ENCODE measurements at places on chromosomes 7 and 10.
A peak's percentile ranks its signal among the peaks of the same experiment; 100 is the strongest.

- no peak for DNase-seq
Observed at GRCh38 chr10:1372212-1372611, 316.0 kb downstream of the WDR37 start.

GRCh38 chr10:70652761-70653657, 19.3 kb upstream of the ADAMTS14 start:
- DNase-seq = no peak

GRCh38 chr10:106711313-106711906, 453.1 kb downstream of the SORCS1 start:
- DNase-seq = no peak

GRCh38 chr10:92530421-92530820, 43.5 kb downstream of the IDE start:
- DNase-seq = no peak

- DNase-seq = no peak
Observed at GRCh38 chr10:31215052-31215451, 104.0 kb upstream of the ZEB1 start.

GRCh38 chr7:91771921-91772815, 108.3 kb downstream of the MTERF1 start:
- no peak for DNase-seq

DNA sequence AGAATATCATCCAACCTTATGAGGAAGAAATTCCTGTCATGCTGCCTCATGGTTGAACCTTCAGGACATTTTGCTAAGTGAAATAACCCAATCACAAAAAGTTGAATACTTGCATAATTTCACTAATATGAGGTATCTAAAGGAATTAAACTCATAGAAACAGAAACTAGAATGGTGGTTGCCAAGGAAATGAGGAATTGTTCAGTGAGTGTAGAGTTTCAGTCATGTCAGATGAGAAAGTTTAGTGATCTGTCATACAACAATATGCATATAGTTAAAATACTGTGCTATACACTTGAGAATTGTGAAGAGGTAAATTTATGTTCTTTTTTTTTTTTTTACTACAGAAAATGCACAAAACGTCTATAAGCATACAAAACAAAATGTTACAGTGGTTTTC, 60.7 kb downstream of the R3HCC1L start:
- DNase-seq = no peak

GRCh38 chr7:3641582-3641981, 340.5 kb downstream of the SDK1 start:
- DNase-seq = no peak

- DNase-seq = no peak
Observed at GRCh38 chr7:73364006-73364728, 36.2 kb downstream of the FKBP6 start.

- DNase-seq = no peak
Observed at GRCh38 chr7:41197769-41198168, 505.1 kb downstream of the INHBA start.

- no peak for DNase-seq
Observed at GRCh38 chr7:117963264-117964197, 90.3 kb upstream of the CTTNBP2 start.

GRCh38 chr10:78745441-78745840, 323.3 kb upstream of the ZMIZ1 start:
- DNase-seq = no peak

- peak; percentile 15 for DNase-seq
Observed at GRCh38 chr10:103053659-103054581, 135.8 kb downstream of the CNNM2 start.

- no peak for DNase-seq
Observed at GRCh38 chr7:40870108-40870507, 735.3 kb downstream of the SUGCT start.

- DNase-seq = no peak
Observed at GRCh38 chr7:112510001-112510742, 29.4 kb downstream of the LSMEM1 start.

GRCh38 chr10:103465411-103466179, 6.9 kb upstream of the CALHM1 start:
- no peak for DNase-seq

DNA sequence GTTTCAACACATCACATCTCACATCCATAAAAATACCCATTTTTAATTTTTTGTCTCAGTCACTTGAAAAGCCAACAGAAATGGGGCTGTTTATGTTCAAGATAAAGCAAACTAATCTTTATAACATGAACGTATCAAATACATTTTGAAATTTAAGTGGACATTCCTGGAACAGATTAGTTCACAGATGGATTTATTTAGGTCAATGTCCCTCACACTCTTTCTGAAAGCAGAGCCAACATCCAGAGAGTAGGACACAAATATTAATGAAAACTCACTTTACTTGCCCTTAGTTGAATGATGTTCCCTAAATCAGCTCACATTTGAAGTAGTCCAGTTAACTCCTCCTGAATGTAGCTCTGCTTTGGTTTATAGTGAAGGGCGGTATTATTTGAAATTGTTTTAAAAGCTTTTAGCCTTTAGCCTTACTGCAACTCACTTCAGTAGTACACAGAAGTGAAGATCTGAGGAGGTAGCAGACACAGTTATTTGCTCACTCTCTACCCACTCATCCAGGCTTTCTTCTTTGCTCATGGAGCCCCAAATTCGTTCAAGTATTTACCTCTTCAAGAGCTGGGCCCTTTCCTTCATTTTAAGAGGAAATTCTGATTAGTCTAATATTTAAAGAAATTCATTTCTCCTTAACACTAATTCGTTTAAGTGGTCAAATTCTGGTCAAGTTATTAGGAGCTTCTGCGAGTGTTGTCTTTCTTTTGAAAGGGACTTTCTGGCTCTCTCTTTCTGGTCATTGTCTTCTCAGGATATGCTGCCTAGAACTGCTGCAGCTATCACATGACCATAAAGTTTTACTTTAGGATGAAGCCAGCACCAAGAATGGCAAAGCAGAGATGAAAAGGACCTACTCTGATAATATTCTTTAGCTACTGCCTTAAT, 180.6 kb upstream of the AGR3 start:
- DNase-seq = no peak

GRCh38 chr10:111732166-111732785, 451.3 kb downstream of the GPAM start:
- no peak for DNase-seq

Measured in stimulated activated CD8-positive, alpha-beta memory T cell treated with anti-CD3 and anti-CD28 coated beads, Interleukin-4, amount 100 ng/mL, for 1 hour (primary cell).